HepG2 (cell line): ENCODE measurements at places on chromosomes 7 and 10. TPM values are rescaled to one million over a fixed set of nuclear protein-coding genes. Genes with fewer than 3 reads are reported as not detected.
A peak's percentile ranks its signal among the peaks of the same experiment; 100 is the strongest.

GRCh38 chr7:129434675-129435318 lies 565 bp downstream of the STRIP2 start:
- H3K4me1 ChIP-seq: peaks cover 30% of the 10 kb centered on the region
- no peaks in the 10 kb centered on the region for H3K36me3 ChIP-seq
- DNase-seq: peak; percentile 2
- no peaks in the 10 kb centered on the region for H3K27me3 ChIP-seq
- peak overlapping the region; percentile 75 for H3K4me3 ChIP-seq

DNA sequence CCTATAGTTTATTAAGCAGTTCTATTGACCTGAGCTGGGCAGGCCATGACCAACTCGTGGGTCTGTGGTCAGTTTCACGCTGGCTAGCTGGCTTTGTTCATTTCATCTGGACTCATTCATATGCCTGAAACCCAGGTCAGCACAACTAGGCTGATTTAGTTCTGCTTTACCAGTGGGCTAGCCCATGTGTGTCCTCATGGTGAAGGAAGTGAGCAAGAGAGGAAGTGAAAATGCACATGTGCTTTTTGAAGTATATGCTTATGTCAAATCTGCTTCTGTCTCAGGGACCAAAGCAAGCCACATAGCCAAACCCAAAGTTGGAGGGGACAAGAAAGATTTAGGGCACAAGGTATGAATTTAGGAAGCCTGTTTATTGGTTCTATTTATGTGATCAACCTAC lies 154.5 kb downstream of the RNF133 start:
- no peaks in the 10 kb centered on the region for H3K27me3 ChIP-seq
- H3K36me3 ChIP-seq: no peaks in the 10 kb centered on the region; the same call in 1 of the 2 replicates
- no peaks in the 10 kb centered on the region for H3K4me1 ChIP-seq
- no peak for DNase-seq
- H3K27ac ChIP-seq: no peak overlapping the region

DNA sequence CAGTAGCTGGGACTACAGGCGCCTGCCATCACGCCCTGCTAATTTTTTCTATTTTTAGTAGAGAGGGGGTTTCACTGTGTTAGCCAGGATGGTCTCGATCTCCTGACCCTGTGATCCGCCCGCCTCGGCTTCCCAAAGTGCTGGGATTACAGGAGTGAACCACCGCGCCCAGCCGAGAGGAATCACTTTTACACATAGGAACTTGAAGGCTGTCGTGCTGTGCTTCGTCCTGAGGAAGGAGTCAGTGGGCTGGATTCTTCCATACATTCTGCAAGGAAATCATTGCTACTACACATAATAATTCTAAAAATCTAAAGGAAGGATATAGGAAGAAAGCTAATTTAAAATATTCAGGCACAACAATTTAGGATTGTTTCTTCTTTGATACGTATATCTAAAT lies 48.8 kb upstream of the ZPBP start:
- H3K4me1 ChIP-seq: no peaks in the 10 kb centered on the region
- no peak for DNase-seq
- no peak overlapping the region for H3K27ac ChIP-seq
- H3K4me3 ChIP-seq: no peak overlapping the region

GRCh38 chr10:80966326-80966986 lies 428.8 kb downstream of the SH2D4B start:
- no peaks in the 10 kb centered on the region for H3K27me3 ChIP-seq
- no peaks in the 10 kb centered on the region for H3K36me3 ChIP-seq
- no peak overlapping the region for H3K27ac ChIP-seq
- no peak overlapping the region for H3K4me3 ChIP-seq
- no peaks in the 10 kb centered on the region for H3K4me1 ChIP-seq
- no peak for DNase-seq

Gene SPAM1
- total RNA-seq: not detected in 2 replicates
